SIG-M5 (cell line): ENCODE measurements at places on chromosomes 12 and 14.

DNA sequence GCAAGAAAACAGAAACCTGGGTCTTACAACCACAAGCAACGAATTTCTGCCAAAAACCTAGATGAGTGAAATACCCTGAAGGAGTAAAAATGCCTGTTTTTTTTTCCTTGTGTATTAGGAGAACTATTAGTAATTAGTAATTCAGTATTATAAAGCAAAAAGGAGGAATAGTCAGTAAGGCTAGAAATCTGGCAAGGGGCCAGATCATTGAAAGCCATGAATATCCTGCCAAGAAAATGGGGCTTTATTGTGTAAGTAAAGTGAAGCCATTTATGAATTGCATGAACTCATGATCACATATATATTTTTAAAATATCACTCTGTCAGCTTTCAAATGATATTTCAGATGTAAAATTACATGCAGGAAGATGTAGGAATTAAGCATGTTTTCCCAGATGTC, 57.9 kb downstream of the TXNDC16 start:
- no peak for DNase-seq

- no peak for DNase-seq
Measured at GRCh38 chr14:105072381-105072861, 7.2 kb upstream of the GPR132 start.

DNA sequence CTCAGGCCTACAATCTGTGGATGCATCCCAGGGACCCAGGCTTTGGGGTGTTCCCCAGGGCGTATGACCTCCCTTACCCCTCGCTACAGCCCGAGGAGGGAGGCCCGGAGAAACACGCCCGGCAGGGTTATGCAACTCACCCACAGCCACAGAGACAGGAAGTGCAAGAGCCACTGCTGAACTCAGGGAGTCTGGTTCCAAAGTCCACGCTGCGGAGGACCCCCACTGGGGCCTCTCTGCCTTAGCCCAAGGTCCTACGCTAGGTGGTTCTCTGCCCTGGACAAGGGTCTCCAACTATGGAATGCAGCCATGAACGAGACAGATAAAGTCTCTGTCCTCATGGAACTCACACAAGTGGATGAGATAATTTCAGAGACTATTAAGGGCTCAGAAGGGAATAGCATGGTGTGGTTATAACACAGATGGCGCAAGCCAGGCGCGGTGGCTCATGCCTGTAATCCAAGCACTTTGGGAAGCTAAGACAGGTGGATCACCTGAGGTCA, 11.3 kb downstream of the SCARB1 start:
- no peak for DNase-seq

GRCh38 chr12:92295523-92295922, 149.9 kb upstream of the BTG1 start:
- DNase-seq = no peak

GRCh38 chr12:112575559-112576067, 156.9 kb downstream of the PTPN11 start:
- no peak for DNase-seq

DNA sequence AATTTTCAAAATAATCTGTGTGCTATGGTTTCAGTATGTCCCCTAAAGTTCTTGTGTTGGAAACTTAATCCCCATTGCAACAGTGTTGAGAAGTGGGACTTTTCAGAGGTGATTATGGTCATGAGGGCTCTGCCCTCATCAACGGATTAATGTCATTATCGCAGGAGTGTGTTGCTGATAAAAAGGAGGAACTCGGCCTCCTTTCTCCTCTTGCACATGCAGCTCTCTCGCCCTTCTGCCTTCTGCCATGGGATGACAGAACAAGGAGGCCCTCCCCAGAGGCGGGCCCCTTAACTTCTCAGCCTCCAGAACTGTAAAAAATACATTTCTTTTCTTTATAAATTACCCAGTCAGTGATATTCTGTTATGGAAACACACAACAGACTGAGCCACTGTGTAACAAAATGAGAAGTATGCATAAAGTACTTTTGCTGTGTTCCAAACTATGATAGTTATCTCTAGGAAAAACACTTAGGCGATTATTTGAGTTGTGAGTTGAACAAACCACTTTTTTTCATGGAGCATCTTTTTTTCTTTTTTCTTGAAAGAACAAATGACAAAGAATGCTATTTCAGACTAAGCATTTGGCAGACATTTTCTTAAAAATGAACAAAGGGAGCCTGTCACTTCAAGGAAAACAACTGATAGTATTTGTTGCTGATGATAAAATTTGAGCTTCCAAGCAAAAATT, 134.8 kb upstream of the FUT8 start:
- no peak for DNase-seq

GRCh38 chr12:116091579-116091978, 185.9 kb downstream of the MED13L start:
- DNase-seq = no peak

- DNase-seq = no peak
Measured at GRCh38 chr12:76548222-76548837, 11.2 kb downstream of the OSBPL8 start.

DNA sequence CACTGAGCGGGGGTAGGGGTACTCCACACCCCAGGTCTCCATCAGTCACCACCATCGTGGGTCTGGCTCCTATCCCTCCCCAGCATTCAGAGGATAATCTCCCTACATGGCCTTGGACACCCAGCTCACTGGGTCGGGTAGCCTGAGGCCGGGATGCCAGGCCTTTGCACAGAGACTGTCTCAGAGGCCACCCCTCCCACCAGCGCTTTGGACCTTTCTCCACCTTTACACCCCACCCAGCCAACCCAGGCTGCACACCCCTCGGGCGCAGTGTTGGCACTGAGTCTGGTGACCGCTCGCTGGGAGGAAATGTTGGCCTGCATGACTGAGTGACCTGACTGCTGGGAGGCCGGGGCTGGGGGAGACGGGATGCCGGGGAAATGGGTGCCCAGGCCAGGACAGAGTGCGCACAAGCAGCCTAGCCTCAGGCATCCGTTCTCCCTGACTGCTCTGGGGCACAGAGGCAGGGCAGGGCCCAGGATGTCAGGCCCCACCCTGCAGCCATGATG, 10.6 kb upstream of the LBHD2 start:
- DNase-seq = no peak

DNA sequence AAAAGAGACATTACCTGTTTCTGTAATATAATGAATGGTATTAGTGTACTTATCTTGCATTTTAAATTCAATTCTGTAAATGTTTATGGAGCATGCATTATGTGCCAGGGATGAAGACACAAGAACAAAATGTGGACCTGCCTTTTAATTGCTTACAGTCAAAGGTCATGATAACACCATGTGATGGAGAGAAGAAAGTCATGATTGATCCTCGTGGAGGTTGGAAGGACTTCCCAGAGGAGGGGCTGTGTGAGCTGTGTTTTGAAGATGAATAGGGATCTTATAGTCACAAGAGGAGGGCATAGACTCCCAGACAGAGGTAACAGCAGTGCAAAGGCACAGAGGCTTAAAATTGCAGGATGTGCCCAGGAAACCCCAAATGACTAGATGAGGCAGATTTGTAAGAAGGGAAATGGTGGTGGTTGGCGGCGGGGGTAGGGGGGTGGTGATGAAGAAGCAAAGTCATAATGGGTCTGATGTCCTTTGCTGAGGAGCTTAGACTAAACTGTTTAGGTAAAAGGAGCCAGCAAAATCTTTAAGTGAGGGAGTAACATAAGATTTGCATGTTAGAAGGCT, 151.5 kb downstream of the PRKCH start:
- DNase-seq = no peak

GRCh38 chr12:14769466-14769968, 33.8 kb downstream of the WBP11 start:
- DNase-seq = no peak

DNA sequence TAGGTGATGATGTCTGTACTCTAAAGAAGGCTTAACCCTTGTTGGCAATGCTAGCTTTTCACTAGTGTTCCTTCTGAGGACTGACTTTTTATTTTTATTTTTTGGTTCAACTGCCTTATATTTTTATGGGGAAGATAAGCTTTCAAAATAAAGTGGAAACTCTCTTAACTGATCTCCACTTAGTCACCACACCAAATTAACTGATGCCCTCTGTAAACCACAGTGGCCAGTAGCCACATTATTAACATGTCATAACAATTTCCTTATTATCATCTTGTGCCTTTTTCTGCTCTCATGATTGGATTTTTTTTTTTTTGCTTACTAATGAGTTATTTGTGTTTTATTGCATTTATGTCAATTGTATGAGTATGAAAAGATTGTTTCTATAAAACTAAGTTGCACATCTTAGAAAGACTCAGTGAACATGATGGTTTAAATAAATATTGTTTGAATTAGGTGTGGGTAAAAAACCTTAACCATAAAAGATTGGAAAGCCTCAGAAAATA, 56.9 kb downstream of the SCFD1 start:
- no peak for DNase-seq

- no peak for DNase-seq
Measured at GRCh38 chr14:42523666-42524065, 917.0 kb downstream of the LRFN5 start.

GRCh38 chr14:61222388-61222787, 58.8 kb downstream of the TMEM30B start:
- no peak for DNase-seq

GRCh38 chr14:102408724-102409123, 46.0 kb downstream of the TECPR2 start:
- DNase-seq = no peak

GRCh38 chr14:75577729-75578101, 705 bp upstream of the FLVCR2 start:
- peak; percentile 10 for DNase-seq

DNA sequence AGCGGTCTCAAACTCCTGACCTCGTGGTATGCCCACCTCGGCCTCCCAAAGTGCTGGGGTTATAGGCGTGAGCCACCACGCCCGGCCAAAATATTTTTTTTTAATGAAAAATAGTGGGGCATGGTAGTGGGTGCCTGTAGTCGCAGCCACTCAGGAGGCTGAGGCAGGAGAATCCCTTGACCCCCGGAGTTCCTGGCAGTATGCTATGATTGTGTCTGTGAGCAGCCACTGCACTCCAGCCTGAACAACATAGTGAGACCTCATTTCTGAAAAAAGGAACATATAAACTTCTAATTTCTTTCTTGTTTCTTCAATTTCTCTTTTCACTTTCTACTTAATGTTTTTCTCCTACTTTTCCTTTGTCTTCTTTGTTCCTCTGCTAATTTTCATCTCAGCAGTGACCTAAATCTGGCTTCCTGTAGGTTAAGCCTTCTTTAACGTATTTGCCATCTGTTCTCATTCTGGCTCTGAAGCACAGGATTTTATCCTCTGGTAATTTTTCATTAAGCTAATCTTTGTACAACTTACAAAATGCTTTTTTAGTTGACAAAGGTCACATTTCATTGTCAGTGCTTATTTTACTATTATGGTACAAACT, 4.5 kb upstream of the RPGRIP1 start:
- no peak for DNase-seq

GRCh38 chr14:75981426-75982265, at the start of gene TGFB3:
TSS of gene TGFB3 (minus strand) at chr14:75981995. CDS start at chr14:75980893, 1,102 bp downstream.
- DNase-seq = no peak

DNA sequence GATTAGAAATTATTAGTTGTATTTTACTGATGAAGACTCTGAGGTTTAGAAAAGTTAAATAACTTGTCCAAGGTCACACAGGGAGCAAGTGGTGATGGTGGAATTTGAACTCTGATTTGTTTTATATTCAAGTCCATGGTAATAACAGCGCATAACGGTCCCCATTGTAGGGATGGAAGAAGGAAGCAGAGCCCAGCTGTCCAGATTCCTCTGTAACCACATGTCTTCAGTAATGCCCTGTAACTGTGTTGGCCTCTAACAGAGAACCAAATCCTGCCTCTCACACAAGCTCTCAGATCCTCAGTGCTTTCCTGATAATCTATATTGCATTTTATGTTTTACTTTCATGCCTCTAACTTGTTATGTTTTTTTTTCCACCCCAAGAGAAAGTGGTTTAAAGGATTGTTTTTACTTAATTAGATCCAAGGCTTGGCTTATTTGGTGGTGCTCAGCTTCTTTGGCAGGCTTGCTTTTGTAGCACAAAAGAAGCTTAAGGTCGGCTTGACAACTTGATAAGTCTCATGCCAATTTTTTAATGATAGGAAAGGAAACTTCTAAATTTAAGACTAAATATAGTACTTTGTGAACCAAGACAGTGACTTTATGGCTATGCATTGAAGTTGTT, 105.1 kb upstream of the SEL1L start:
- DNase-seq = no peak

DNA sequence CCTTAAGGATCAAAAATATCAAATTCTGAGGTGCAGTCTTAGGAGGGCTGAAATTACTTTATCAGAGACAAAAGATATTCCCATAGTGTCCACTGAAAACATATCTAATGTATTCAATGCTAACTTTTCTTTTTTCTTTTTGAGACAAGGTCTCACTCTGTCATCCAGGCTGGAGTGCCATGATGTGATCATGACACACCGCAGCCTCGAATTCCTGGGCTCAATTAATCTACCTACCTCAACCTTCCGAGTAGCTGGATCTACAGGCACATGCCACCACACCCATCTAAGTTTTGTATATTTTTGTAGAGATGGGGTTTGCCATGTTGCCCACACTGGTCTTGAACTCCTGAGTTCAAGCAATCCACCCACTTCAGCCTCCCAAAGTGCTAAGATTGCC, 68.3 kb downstream of the ZC3H14 start:
- DNase-seq = no peak

GRCh38 chr12:117646520-117646919, 285.1 kb upstream of the NOS1 start:
- no peak for DNase-seq

DNA sequence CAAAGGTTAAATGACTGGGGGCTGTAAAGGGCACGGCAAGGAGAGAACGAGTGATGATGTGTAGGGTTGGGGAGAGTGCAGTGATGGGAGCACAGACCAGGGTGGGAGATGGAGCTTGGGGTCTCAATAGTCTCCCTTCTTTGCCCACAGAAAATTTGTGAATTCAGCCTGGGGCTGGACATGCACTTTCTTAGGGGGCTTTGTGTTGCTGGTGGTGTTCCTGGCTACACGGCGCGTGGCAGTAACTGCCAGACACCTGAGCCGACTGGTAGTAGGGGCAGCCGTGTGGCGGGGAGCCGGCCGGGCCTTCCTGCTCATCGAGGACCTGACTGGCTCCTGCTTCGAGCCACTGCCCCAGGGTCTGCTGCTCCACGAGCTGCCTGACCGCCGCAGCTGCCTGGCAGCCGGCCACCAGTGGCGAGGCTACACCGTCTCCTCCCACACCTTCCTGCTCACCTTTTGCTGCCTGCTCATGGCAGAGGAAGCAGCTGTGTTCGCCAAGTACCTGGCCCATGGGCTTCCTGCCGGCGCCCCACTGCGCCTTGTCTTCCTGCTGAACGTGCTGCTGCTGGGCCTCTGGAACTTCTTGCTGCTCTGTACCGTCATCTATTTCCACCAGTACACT, 1.7 kb downstream of the FITM1 start:
- DNase-seq = no peak

- no peak for DNase-seq
Measured at GRCh38 chr12:63934936-63935335, 90.4 kb downstream of the SRGAP1 start.

- DNase-seq = no peak
Measured at GRCh38 chr12:122811777-122812176, 23.5 kb upstream of the HIP1R start.

DNA sequence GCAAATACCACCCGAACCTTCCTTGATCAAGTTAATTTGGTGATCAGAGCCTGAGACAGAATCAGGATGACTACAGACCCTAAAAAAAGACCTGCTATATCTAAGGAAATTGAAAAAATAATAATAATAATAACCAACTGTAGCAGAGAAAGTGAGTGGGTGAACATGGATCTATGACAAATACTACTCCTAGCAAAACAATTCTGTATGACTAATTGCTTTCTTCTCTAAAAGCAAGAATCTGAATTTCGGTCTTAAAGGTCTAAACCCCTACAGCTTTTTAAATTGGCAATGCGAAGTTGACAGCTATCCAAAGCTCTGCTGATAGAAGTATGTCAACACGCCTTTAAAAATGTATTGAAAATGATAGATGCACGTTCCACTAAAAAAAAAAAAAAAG, 102.2 kb downstream of the PRKAB1 start:
- DNase-seq = no peak
